ENCODE measurements at places on chromosomes 12 and 14. TPM values are rescaled to one million over a fixed set of nuclear protein-coding genes. Genes with fewer than 3 reads are reported as not detected.
A peak's percentile ranks its signal among the peaks of the same experiment; 100 is the strongest.

- no peak for DNase-seq
Measured at GRCh38 chr14:66717561-66718140, 209.7 kb downstream of the GPHN start.

MSI1 gene
- total RNA-seq: 1.0 TPM

- no peak for DNase-seq
Measured at GRCh38 chr12:62472472-62472871, 5.8 kb downstream of the MON2 start.

TC2N gene
- total RNA-seq: 12.7 TPM

DNA sequence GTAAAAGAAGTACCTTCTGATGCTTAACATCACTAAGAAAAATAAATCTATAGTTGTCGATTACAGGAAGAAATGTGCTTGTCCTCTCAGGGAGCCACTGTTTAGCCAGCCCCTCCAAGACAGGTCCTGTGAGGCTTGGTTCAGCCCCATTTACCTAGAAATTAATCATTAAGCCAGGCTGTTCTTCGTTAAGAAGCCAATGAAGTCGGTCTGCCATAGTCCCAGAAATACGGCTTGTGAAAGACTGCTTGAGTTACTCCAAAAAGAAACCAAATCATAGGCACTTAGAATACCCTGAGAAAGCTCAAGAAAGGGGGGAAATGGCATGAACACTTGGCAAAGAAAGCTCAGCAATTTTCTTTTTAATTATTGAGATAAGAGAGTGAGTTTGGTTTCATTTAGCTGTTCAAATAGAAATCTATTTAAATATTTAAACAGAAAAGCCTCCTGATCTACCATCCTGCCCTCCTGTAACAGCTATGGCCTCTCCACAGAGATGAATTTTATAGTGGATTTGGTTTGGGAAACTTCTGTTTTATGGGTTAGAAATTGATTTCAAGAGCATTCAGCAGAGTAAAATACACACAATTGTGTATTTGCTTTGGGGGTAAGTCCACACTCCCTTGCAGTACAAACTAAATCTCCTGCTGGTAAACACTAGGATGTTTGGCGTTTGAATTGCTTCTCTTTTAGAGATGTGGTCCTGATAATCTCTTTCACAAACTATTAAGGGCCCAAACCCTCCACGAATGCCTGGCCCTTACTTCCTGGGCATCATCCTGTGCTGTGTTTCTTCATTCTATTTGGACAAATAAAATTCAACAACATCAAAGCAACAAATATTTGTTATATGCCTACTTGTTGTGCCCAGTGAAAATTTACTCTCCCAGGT, 234.4 kb downstream of the SEC23A start:
- DNase-seq: no peak

DNA sequence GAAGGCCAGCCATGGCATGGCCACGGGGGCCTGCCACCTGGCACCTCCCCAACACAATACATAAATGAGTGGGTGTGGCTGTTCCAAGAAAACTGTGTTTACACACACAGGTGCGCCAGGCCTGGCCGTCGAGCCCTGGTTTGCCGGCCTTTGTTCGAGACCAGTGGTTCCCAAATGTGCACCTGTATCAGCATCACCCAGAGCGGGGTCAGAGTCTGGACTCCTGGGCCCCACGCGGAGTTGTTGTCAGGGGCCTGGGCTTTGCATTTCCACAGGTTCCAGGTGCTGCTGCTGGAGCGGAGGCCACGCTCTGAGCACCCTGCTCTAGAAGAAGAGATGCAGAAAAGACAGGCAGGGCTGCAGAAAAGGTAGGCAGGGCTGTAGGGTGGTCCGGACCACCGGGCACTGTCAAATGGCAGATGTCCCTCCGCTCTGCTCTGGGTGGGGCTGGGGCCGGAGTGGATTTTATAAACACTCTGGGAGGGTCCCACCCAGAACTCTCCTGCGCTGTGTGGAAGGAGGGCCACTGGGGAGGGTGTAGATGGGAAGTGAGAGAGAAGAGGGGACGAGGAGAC, 4.2 kb upstream of the ASPG start:
- DNase-seq: peak; percentile 75

DNA sequence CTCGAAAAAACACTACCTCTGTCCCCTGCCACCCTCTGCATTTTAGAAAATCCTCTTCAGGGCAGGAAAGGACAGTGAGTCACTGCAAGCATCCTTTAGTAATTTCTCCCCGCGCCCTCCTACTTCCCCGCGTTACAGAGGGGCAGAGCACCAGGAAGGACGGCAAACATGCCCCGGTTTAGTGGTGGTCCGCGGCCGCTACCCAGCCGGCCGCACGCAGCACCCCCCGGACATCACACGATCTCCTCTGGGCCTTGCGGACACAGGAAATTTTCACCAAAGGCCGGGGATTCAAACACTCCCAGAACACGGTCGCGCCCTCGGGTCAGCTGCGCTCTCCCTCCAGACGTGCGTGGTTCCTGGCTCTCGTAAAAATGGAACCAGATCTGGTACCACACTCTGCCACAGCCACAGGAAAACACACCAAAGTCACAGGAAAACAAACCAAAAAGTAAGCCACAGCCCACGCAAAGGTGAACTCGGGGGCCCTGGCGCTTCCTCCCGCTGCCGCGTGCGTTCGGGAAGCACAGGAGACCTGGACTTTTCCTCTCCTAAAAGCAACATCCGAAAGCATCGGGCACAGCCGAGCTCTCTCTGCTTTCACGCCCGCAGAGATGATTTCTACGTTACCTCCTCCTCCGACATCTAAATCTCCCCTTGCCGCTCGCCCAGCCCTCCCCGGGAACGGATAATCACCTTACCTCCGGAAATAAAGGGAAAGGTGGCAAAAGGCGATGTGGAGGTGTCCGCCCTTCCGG, 839 bp downstream of the SLC38A1 start:
- no peak for DNase-seq

DNA sequence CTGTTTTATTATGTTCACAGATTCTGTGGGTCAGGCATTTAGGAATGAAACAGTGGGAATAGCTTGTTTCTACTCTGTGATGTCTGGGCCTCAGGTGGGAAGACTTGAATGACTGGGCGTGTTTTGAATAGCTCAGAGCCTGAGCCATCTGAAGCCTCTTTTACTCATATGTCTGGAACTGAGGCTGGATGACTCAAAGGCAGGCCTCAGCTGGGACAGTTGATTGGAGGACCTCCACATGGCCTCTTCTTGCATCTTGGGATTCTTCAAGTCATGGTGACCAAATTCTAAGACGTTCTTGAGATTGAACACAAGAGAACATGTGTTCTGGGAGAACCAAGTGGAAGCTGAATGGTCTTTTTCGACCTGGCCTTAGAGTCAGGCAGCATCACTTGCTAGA, 45.8 kb upstream of the TBX3 start:
- no peak for DNase-seq

DNA sequence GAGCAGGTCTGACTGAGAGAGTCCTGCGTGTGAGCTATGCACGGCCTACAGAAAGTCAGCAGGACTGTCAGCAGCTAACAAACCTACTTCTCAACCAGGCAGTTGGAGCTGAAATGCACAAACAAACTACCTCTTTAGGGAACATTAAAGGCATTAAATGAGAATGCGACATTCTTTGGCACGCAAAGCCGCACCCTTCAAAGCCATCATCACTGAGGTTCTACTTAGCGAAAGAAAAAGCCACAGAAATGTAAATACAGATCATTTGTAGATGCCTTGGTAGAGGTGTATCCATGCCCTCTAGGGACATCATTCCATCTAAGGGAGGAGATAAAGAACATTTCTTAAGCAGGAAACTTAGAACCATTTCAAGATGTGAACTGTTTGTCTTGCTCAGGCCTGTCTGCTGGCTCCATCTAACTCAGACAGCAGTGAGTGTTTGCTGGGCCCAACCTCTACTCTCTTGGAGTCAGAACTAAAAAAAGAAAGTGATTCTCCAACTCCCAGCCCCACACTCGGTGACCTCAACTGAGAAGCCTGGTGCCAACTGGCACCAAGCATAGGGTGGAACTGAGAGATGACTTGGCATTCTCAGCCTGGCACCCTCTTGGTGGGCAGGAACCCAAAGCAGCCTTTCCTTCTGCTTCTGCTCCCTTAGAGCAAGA, 63.5 kb upstream of the MBIP start:
- no peak for DNase-seq

ACRBP gene
- total RNA-seq: 2.2 TPM

- DNase-seq: no peak
Measured at GRCh38 chr12:115008929-115009328, 325.0 kb upstream of the TBX3 start.

DNA sequence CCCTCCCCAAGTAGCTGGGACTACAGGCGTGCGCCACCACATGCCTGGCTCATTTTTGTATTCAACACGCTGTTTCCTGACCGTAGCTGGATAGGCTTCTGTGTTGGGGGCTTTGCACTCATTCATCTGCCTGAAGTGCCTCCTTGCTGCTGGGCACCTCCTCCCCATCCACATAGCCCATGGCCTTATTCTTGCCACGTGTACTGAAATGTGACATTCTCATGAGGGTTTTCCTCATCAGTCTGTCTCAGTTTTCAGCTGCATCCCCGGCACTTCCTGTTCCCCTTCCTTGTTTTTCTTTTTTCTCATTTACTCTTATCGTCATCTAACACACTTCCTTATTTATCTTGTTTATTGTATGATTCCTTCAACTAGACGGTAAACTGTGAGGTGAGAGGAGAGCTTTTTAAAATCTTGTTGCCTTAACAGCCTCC, 36.6 kb downstream of the RCOR1 start:
- no peak for DNase-seq

GRCh38 chr12:112961074-112961473, 17.2 kb upstream of the OAS2 start:
- DNase-seq: no peak

PPM1H gene
- total RNA-seq: 2.8 TPM

KIF5A gene
- total RNA-seq: 0.10 TPM

DHRS2 gene
- not detected for total RNA-seq

DNA sequence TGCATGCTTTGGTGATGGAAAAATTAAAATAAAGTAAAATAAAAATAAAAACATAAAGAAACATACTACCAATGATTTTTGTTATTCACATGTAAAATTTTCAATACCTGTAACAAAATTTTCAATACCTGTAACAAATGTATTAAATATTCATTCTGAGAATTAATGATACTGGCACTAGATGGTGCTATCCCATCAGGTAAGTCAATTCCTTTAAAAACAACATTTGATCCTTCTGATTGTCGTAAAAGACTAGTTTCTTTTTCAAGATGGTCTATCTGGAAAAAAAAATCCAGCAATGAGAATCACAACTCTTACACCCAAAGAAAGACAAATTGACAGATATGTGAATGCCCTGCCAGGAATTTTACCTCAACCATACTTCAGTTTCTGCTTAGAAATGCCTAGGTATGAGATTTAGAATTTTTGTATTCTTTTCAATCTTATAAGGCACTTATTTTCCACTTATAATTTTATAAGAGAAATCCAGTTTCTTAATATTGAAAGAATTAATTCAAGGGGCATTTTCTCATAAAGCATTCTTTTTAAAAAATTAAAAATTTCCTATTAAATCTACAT, 30.7 kb downstream of the CEP290 start:
- no peak for DNase-seq

SERPINA3 gene
- 301 TPM for total RNA-seq

LRTM2 gene
- not detected for total RNA-seq

RPS6KL1 gene
- total RNA-seq: 17.0 TPM

ZNF605 gene
- total RNA-seq: 10.2 TPM

GRCh38 chr14:74302152-74302628, 544 bp downstream of the ABCD4 start:
- no peak for DNase-seq

KDM5A gene
- 48.1 TPM for total RNA-seq

RFX4 gene
- not detected for total RNA-seq

RFLNA gene
- total RNA-seq: 1.2 TPM

DNA sequence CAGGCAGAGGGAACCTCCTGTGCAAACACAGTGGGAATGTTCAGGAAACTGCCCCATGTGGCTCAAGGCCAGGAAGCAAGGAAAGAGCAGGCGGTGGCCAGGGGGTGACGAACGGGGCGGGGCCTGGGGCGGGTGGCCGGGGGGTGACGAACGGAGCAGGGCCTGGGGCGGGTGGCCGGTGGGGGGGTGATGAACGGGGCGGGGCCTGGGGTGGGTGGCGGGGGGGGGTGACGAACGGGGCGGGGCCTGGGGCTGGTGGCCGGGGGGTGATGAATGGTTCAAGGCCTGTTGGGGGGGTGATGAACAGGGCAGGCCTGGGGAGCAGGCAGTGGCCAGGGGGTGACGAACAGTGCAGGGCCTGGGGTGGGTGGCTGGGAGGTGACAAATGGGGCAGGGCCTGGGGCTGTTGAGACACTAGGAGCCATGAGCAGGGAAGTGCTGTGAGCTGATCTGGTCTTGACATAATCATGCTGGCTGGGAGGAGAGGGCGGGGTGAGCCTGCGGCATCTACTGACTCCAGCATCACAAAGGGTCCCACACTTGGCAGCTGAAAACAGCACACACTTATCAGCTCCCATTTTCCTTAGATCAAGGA, 62.7 kb upstream of the FBRSL1 start:
- no peak for DNase-seq

KIAA0586 gene
- 14.7 TPM for total RNA-seq

OR4E2 gene
- total RNA-seq: not detected

DNA sequence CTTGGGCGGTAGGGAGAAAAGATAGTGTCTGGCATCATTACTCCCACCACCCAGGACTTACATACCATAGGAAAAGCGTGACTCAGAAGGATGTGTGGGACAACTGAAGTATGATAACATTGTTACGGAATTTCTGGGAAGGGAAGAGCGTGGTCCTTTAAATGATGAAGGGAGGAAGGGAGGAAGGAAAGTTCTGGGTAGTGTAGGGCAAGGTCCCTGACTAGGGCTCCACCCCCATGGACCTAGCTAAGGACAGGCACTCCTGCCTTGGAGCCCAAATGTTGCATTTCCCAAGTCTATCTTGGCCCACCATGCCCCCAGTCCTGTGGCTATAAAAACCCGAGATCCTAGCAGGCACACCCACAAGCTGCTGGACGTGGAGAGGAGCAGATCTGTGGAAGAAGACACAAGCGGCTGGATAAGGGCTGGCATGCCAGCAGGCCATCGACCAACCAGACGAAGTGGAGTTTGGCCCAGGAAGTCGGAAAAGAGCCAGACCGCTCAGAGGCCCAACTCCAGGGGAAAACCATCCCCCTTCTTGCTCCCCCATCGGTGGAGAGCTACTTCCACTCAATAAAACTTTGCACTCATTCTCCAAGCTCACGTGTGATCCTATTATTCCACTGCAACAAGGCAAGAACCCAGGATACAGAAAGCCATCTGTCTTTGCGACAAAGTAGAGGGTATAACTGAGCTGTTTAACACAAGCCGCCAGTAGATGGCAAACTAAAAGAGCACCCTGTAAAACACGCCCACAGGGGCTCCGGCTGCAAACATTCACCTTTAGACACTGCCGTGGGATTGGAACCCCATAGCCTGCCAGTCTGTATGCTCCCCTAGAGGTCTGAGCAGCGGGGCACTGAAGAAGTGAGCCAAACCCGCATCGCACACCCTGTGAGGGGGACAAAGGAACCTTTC, 23.0 kb upstream of the RAB21 start:
- no peak for DNase-seq

GRCh38 chr14:80940146-80940545, 1.4 kb downstream of the CEP128 start:
- DNase-seq: no peak

SLC25A47 gene
- total RNA-seq: not detected
